Left forelimb (tissue), 1 donor: ENCODE measurements at places on chromosomes 6 and 20.

- no peak for DNase-seq
Observed at GRCh38 chr6:78554341-78554740, 313.0 kb upstream of the IRAK1BP1 start.

DNA sequence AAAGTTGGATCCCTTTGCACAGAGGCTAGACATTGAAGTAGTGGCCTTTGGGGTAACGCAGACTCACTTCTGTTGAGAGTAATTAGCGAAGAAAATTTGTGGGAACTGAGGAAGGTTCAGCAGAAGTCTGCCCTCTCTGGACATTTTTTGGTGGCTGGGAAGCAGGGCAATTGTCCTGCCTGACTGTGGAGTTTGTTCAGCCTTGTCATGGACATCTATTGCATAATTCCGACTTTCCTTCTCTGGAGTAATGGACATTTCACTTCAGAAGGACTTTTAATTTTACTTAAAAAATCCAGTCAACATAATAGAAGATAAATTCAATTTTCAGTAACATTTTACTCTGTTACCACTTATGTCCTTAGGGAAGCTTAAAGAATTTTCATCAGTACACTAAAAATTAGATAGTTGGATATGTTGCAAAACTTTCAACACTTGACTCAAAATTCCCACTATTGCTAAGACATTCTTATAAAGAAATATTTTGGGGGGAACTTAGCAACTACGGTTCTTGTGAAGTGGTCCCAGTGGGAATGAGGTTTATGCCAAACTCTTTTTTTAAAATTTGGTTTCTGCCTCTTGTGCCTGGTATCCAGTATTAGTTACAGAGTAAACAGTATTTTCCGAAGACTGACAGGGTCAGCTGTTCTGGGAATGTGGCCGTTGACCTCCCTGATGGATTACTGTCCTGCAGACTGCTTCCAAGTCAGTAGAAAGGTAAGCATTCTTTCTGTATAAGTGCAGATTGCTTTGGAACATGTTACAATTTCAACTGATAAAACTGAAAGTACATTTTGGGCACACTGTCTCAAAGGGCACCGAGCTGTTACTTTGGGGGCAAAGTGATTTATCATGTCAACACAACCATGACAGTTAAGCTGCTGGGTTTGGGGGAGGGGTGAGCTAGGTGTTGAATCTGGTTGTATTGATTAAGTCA is 100.6 kb upstream of the MLIP start:
- no peak for DNase-seq

GRCh38 chr6:87909849-87910248 is 137.8 kb upstream of the SPACA1 start:
- DNase-seq, result no peak

DNA sequence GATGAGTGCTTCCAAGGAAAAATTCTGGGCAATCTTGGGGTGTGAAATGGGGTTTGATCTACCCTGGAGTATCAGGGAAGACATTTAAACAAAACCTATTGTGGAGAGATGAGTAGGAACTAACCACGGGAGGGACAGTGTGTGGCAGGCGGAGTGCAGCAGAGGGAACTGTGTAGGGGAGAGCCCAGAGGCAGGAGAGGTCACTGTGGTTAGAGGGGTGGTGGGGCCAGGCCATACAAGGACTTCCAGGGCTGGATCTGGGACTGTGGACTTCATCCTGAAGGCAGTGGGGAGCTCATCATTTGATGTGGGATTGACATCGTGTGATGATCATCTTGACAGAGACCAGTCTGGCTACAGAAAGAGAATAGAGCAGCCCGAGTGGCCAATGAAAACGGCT is 89.0 kb downstream of the TOX2 start:
- DNase-seq, result peak; percentile 26

DNA sequence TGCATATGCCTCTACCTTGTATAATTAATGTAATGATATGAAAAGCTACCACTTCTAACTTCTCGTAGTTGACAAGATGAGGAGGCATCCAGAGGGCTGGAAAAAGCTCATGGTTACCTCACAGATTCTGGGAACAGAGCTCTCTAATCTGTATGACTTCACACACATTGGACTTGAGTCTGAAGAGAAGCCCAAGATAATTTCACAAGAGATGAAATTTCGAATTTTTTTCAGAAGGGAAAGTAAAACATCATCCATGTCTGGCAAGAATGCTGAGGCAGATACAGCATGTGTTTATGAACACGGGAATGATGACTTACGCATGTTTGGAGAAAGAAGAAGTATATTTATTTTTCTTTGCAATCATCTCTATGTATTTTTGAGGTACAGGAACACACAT is 141.8 kb upstream of the TENT5A start:
- DNase-seq, result no peak

DNA sequence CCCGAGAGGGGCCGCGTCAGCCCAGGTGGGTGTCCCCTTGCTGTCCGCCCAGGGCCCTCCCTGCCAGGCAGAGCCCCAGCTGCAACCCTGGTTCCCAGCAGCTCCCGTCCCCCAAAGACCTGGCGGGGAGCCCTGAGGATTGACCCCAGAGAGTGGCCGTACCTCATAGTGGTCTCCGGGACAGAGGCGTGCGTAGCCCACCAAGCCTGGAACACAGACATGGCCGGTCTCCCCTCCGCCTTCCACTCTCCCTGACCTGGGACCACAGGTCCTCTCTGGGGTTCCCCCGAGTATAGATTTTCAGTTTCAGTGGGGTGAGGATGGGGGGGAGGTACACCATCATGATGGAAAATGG is 82.6 kb downstream of the RIPOR3 start:
- DNase-seq, result no peak

DNA sequence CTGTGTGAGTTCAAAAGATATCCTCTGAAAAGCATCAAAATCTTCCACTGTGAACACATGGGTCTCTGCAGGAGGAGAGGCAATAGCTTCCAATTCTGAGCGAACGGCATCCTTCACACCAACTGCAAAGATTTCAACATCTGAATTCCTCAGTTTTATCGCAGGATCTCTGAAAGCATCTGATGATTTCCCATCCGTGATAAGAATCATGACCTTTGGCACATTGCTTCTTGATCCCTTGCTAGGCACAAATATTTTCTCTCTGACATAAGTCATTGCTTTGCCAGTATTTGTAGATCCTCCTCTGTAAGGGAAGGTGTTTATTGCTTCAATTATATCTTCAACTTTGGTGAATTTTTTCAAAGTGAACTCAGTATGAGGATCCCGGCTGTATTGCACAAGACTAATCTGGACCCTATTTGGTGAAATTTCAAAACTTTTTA is 22.7 kb downstream of the COL12A1 start:
- DNase-seq, result no peak

- DNase-seq, result no peak
Observed at GRCh38 chr6:108904741-108905140, 56.5 kb downstream of the ARMC2 start.

GRCh38 chr20:59742351-59743095 is 138.2 kb downstream of the PHACTR3 start:
- DNase-seq, result no peak

GRCh38 chr6:151842816-151843215 is 35.3 kb downstream of the ESR1 start:
- DNase-seq, result no peak

GRCh38 chr6:129774697-129775447 is 64.9 kb upstream of the ARHGAP18 start:
- no peak for DNase-seq

GRCh38 chr6:15882915-15883314 is 220.1 kb upstream of the DTNBP1 start:
- no peak for DNase-seq
